Stimulated activated CD8-positive, alpha-beta memory T cell treated with anti-CD3 and anti-CD28 coated beads, Interleukin-15, amount 100 ng/mL, for 4 hours (primary cell): ENCODE measurements at places on chromosomes 4 and X.

GRCh38 chrX:42944381-42944998 lies 166.5 kb upstream of the PPP1R2C start:
- no peak for DNase-seq

GRCh38 chrX:153844509-153845082 lies 14.3 kb upstream of the PDZD4 start:
- DNase-seq: no peak

DNA sequence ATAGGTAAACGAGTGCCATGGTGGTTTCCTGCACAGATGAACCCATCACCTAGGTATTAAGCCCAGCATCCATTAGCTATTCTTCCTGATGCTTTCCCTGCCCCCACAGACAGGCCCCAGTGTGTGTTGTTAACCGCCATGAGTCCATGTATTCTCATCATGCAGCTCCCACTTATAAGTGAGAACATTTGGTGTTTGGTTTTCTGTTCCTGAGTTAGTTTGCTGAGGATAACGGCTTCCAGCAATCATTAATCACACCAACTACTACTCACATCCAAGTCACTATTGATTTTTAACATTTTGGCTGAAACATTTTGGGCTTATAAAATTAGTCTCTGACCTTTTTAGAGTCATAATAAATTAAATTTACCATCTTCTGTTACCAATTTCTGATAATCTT lies 205.3 kb downstream of the SPOCK3 start:
- no peak for DNase-seq

DNA sequence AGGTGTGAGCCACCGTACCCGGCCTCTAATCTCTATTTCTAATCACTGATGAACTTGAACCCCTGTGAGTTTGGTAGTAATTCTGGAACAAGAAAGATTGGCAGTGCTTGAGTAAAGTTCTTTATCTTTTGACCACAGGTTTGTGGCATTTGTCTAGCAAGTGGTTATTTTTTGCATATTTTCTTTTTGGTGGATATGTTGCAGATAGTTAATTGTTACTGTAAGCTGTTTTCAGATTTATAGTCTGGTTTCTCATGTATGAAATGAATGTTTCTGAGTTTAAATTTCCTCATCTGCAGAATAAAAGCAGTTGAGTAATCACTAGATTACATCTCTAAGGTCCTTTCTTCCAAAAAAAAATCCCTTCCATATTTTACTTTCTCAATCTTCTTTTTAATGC lies 105.2 kb downstream of the GASK1B start:
- no peak for DNase-seq

- no peak for DNase-seq
Measured at GRCh38 chr4:113882668-113883067, 96.8 kb downstream of the ARSJ start.

GRCh38 chr4:134089885-134090284 lies 111.7 kb downstream of the PABPC4L start:
- DNase-seq: no peak

- no peak for DNase-seq
Measured at GRCh38 chr4:8221476-8221875, 22.4 kb downstream of the SH3TC1 start.

GRCh38 chr4:38449506-38450174 lies 214.4 kb upstream of the KLF3 start:
- DNase-seq: no peak

DNA sequence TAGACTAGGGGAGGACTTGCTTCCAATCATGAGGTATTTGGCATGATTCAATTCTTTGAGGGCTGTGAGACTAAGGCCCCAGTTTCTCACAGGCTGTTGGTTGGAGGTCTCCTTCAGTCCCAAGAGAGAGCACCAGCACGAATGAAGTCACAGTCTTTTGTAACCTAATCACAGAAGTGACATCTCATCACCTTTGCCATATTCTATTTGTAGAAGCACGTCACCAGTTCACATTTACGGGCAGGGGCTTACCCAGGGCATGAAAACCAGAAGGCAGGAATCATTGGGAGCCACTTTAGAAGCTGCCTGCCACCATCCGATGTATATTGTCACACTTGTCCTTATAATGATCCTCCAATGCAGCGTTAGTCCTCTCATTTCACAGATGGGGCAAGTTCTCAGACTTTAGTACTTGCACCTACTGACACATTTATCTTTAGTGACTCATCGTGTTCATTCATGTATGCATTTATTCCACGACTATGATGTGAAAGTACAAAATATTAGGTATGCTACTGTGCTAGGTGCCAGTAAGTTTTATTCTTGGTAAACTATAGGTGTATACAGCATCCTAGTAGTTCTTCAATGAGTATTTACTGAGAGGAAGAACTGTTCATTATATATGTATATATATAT lies 163.8 kb upstream of the PGRMC2 start:
- DNase-seq: no peak

DNA sequence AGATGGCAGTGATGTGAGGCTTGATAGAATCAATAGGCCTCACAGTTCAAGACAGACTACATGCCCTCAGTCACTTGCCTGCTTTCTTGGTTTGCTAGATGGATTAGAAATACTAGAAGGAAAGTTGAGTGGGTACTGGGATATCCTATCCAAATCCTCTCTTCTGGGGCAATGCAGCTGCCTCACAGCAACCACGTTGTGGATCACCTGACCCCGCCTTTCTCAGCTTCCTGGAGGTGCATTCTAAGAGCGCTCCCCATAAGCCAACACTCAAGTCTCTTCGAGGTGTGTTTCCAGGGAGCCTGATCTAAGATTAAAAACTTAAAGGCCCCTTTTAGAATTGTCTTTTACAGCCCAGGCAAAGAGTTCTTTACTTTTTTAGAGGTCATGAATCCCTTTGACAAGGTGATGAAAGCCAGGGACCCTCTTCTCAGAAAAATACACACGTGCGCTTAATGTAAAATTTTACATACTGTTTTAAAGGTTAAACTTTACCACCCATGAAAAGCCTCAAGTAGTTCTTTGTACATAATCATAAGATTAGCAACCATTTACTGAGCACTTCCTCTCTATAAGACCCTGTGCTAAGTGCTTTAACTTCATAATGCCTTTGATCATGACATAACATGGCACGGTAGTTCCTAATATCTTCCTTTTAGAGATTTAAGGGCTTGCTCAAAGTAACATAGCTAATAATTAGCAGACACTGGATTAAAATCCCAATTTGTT lies 840 bp upstream of the RPL34 start:
- no peak for DNase-seq

DNA sequence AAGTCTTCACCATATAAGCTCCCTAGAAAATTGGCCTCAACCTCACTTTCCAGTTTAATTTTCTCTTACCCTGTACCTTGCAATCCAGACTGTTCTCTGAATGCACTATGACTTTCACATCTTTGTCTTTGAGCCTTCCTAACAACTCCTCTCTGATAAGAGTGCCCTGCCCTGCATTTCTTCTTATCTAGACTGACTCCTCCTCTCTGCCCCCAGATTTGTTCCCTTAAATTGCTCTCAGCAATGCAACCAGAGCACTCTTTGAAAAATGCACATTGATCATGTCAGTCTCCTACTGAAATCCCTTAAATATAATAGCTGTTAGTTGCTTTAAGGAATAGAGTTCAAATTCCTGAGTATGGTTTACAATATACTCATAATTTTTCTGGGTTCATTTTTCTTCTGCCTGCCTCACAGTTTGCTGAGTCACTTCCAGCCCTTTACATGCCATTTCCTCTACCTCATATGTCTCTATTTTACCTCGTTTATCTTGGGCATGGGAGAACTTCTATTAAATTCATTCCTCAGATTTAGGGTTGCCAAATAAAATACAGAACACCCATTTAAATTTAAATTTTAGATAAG lies 582.7 kb upstream of the AADAT start:
- DNase-seq: no peak

- DNase-seq: no peak
Measured at GRCh38 chr4:138445098-138445497, 202.9 kb upstream of the SLC7A11 start.

DNA sequence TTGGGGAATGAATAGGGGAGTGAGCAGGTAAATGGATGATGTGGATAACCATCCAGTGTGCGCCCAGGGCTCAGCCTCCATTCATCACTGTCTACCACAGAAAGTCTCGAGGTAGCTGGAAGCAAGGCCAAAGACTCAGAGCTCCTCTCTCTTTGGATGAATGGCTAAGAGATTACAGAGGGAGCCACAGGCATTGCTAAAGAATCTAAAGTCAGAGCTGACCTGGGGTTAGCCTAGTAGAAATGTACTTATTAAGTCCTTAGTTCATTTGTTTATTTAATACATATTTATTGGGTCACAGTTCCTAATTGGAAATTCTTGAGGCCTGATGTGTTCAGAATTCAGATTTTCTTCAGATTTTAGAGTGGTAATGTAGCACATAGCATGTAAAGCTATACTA lies 88.7 kb upstream of the HPF1 start:
- no peak for DNase-seq

DNA sequence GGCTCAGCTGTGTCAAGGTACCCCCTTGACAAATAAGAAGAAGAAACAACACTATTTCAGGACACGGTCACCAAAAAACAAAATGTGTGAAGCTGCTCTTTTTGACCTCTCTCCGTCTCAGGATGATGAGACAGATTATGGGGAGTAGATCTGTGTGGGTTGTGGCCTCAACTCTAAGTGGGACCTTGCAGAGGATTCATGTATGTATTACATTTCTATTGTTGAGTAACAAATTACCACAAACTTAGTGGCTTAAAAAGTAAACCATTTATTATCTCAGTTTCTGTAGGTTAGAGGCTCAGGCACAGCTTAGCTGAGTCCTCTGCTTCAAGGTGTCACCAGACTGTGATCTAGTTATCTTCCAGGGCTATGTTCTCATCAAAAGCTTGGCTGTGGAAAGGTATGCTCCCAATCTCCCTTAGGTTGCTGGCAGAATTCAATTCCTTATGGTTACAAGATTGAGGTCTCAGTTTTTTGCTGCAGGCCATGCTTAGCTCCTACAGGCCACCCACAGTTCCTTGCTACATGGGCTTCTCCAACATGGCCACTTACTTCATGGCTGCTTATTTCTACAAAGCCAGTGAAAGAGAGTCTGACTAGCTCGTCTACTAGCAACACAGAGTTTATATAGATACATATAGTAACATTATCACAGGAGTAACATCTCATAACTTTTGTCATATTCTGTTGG lies 28.1 kb downstream of the DGKK start:
- DNase-seq: no peak

- DNase-seq: no peak
Measured at GRCh38 chr4:3070709-3071500, 3.4 kb downstream of the HTT-AS start.

GRCh38 chrX:43269201-43269600 lies 386.9 kb upstream of the MAOA start:
- no peak for DNase-seq
